ENCODE measurements at places on chromosomes 11 and 22.
A peak's percentile ranks its signal among the peaks of the same experiment; 100 is the strongest.

- DNase-seq: no peak
- no peak overlapping the region for H3K27ac ChIP-seq
- H3K4me1 ChIP-seq: peaks cover 7% of the 10 kb centered on the region
- no peaks in the 10 kb centered on the region for H3K36me3 ChIP-seq
- no peaks in the 10 kb centered on the region for H3K27me3 ChIP-seq
These were observed 37.9 kb downstream of the TEAD1 start for GRCh38 chr11:12712132-12712531.

DNA sequence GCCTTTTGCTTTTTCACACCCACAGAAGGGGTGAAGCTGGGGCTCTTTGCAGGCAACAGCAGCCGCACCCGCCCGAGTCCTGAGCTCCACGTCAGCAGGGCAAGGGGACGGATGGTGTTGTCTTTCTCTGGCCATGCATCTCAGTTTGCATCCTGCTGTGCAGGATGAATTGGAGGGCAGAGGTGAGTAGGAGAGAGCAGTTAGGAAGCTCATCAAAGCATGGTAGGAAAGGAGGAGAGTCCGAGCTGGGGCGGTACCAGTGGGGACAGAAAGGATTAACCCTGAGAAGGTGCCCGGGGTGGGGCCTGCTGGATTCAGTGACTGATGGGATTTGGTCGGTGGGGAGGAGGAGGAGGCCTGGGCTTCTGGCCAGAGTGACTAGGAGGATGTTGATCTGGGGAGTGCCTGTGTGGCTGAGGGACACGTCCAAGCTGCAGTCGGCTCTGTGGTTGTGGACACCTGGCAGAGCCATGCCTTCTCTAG lies 14.6 kb downstream of the FAM83F start:
- no peak overlapping the region for H3K4me3 ChIP-seq
- no peak overlapping the region for H3K27ac ChIP-seq
- DNase-seq: peak; percentile 92
- peaks cover 2% of the 10 kb centered on the region for H3K36me3 ChIP-seq
- H3K4me1 ChIP-seq: peaks cover 15% of the 10 kb centered on the region
- no peaks in the 10 kb centered on the region for H3K27me3 ChIP-seq

GRCh38 chr11:120571476-120571875 lies 59.9 kb downstream of the GRIK4 start:
- no peak overlapping the region for H3K4me3 ChIP-seq
- DNase-seq: no peak
- H3K27ac ChIP-seq: no peak overlapping the region
- peaks cover 2% of the 10 kb centered on the region for H3K4me1 ChIP-seq

GRCh38 chr11:36711104-36711825 lies 113.2 kb upstream of the RAG2 start:
- no peaks in the 10 kb centered on the region for H3K4me1 ChIP-seq
- no peak overlapping the region for H3K4me3 ChIP-seq
- H3K27ac ChIP-seq: no peak overlapping the region
- H3K27me3 ChIP-seq: peaks cover 2% of the 10 kb centered on the region
- peak; percentile 48 for DNase-seq

DNA sequence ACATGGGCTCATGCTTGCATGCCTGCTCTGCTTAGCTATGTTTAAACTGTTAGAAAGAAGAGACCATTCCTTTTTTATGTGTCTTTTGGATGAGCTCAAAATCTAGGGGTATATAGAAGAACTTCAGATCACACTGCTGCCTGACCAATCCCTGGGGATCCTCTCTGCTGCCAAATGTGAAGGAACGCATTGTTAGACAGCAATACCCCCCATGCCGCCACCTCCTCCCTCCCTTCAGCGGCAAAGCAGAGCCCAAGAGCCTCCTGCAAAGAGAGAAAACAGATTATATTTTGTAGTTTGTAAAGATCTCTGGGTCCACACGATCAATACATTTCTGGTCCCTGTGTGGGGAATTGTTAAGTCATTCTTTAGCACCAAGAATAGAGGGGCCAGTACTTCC lies 677.6 kb downstream of the NTM start:
- H3K27ac ChIP-seq: no peak overlapping the region
- no peaks in the 10 kb centered on the region for H3K27me3 ChIP-seq
- no peak for DNase-seq
- H3K4me3 ChIP-seq: no peak overlapping the region
- no peaks in the 10 kb centered on the region for H3K4me1 ChIP-seq
- no peaks in the 10 kb centered on the region for H3K36me3 ChIP-seq

GRCh38 chr22:44291265-44291664 lies 21.5 kb downstream of the SHISAL1 start:
- peaks cover 5% of the 10 kb centered on the region for H3K4me1 ChIP-seq
- no peak for DNase-seq
- no peaks in the 10 kb centered on the region for H3K36me3 ChIP-seq

DNA sequence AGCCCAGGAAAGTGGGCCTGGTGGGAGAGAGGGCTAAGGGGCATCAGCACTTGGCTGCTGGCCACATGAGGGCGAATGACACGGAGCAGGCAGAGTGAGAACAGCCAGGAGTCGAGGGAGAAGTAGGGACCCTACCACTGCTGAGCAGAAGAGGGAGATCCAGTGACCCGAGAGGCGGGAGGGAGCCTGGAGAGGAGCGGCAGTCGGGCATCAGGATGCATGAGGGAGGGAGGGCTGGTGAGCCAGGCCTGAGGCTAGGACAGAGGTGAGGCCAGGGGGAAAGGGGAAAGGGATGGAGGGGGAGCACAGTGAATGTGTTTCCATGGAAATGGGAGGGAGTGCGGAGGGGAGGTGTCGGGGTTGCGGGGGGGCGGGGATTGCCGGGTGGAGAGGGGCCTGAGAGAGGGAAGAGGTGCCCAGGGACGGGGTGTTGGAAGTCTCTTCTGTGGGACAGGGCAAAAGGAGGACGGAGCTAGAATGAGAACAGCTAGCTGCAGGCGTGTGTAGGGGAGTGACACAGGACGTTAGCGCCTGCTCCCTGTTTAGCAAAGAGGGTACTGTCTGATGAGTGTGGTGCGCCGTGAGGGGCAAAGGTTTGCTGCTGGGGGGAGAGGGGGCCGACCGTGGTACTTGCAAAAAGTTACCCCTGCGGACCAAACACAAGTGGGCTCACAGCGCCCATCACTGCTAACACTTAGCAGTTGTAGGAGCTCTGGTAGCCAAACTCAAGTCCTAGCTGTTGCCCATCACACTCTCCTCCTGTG lies 37.1 kb upstream of the WNT11 start:
- H3K27me3 ChIP-seq: no peaks in the 10 kb centered on the region
- no peak overlapping the region for H3K27ac ChIP-seq
- DNase-seq: peak; percentile 87
- H3K4me3 ChIP-seq: no peak overlapping the region
- H3K4me1 ChIP-seq: no peaks in the 10 kb centered on the region

- no peak overlapping the region for H3K27ac ChIP-seq
- no peaks in the 10 kb centered on the region for H3K27me3 ChIP-seq
- H3K36me3 ChIP-seq: no peaks in the 10 kb centered on the region
- DNase-seq: no peak
These were observed 87.4 kb downstream of the HIPK3 start for GRCh38 chr11:33344611-33345010.

DNA sequence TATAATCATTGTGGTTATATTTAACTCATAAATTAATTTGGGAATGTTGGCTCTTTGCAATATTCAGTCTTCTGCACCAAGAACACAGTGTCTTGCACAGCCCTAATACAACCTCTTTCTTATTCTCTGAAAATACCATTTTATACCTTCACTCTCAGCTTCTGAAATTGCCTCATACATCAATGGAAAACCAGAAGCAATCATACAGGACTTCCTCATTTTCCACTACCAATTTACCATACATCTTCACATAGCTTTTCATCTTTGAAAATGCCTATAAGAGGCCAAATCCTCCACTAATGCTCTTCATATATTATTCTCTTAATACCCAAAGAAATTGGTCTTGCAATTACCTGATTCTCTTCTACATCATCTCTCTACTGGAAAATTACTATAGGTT lies 4.3 kb upstream of the OR2AG1 start:
- H3K27ac ChIP-seq: no peak overlapping the region
- DNase-seq: no peak
- H3K27me3 ChIP-seq: no peaks in the 10 kb centered on the region
- no peak overlapping the region for H3K4me3 ChIP-seq

GRCh38 chr11:70487756-70488155 lies 89.4 kb downstream of the CTTN start:
- DNase-seq: no peak
- no peaks in the 10 kb centered on the region for H3K27me3 ChIP-seq
- H3K4me3 ChIP-seq: no peak overlapping the region

DNA sequence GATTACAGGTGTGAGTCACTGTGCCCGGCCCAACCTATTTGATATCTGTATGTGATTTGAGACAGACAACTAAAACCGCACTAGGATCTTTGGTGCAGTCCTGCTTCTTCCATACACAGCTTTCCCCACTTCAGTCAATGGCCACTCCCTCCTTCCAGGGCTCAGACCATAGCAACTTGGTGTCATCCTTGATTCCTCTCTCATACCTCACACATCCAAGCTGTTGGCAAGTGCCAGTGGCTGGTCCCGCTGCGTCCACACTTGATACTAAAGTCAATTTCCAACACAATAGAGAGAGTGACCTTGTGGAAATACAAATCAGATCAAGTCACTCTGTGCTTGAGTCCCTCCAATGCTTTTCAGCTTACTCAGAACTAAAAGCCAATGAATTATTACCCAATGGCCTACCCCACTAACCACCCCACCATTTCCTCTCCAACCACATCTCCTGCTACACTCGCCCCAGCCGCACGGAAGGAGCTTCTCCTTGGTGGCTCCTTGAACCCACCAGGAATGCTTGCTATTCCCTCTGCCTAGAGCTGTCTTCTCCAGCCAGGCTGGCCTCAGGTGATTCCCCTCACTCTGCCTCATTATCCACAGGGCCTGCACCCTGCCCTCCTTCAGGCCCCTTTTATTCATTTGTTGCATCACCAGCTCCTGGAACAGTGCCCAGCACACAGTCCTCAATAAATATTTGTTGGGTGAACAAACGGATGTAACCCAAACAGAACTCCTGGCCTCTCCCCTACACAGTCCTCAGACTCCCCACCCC lies 12.9 kb downstream of the ABTB2 start:
- no peak overlapping the region for H3K4me3 ChIP-seq
- no peak overlapping the region for H3K27ac ChIP-seq
- H3K4me1 ChIP-seq: no peaks in the 10 kb centered on the region
- H3K27me3 ChIP-seq: no peaks in the 10 kb centered on the region
- no peaks in the 10 kb centered on the region for H3K36me3 ChIP-seq

DNA sequence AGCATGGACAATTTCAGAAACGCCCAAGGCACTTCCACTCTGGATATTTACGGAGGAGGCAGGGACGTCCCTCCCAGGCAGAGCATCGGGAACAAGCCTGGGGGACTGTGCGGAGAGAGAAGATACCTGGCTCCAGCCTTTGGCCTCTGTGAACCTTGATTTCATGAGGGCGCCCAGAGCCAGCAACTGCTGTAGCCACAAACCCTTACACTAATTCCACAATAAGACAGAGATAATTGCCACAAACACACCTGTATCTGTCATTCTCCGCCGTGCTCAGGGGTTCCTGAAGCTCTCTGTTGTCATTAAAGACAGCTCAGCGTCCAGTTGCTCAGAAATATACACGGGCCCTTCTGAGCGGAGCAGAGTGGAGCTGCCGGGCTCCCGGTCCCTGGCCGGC lies 1292.1 kb downstream of the TBC1D22A start:
- no peaks in the 10 kb centered on the region for H3K36me3 ChIP-seq
- no peak for DNase-seq
- H3K27me3 ChIP-seq: no peaks in the 10 kb centered on the region
- no peaks in the 10 kb centered on the region for H3K4me1 ChIP-seq

DNA sequence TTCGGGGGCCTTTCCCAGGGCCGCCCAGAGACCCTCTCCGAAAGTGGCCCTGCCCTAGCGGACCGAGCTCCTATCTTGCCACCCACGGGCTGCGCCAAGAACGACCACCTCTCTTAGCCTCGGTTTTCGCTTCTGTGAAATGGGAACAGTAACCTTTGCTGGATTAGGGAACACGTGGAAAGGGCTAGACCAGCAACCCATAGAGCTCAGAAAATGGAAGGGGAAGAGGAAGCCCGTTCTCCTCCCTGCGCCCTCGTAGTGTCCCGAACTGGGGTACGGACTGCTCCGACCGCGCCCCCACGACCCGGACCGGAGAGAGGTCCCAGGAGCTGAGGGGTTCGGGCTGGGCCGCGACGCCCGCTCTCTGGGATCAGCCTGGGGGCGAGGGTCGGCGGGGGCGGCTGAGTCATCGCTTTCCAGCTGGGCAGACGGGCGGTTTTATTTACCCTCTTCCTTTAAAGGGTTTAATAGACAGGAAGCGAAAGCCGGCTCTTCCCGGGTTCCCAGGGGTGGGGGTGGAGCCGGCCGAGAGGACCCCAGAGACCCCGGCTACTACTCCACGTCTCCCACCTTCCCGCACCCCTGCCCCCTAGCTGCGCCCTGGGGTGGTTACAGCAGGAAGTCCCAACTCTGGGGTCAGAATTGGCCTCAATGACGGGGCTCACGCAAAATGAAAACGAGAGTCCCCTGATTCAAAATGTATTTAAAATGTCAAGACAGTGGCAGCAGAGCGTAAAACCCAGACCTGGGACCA lies 907 bp upstream of the PHLDA2 start:
- no peak overlapping the region for H3K4me3 ChIP-seq
- peak; percentile 74 for DNase-seq
- peak overlapping the region; percentile 21 for H3K27ac ChIP-seq
- peaks cover 6% of the 10 kb centered on the region for H3K27me3 ChIP-seq

DNA sequence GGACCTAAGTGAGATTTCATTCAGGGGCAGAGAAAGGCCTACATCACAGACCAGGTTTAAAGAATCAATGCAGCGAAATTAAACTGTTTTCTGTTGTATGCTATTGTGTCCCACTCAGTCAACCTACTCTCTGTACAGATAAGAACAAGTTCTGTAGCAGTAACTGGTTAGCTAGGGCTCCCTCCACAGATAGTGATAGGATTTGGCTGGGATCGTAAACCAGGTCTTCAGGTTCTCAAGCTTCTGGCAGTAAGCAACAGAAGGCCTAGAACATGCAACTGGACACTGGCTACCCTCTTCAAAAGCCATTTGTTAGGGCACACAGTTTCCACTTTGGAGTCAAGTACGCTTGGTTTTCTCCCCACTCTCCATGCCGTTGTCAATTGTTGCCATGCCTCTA lies 69.2 kb downstream of the GDPD4 start:
- no peak overlapping the region for H3K27ac ChIP-seq
- no peak overlapping the region for H3K4me3 ChIP-seq
- H3K4me1 ChIP-seq: no peaks in the 10 kb centered on the region
- no peaks in the 10 kb centered on the region for H3K36me3 ChIP-seq
- DNase-seq: no peak

DNA sequence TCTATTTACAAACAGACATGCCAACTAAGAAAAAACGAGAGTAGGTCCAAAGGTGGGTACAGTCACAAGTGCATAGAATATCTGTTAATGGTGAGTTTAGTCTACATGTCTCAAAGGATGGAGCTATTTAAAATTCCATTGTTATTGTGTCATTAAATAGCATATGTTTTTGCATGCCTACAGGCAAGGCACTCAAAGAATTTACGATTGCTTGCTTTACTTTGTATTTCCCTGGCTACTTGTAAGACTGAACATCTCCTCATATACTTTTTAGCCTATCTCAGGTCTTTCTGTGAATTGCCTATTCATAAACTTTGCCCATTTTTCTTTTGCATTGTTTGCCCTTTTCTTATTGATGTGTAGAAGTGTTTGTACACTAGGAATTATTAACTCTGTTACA lies 39.7 kb downstream of the DEUP1 start:
- H3K27me3 ChIP-seq: no peaks in the 10 kb centered on the region
- no peak overlapping the region for H3K4me3 ChIP-seq
- no peak for DNase-seq
